ENCODE measurements at places on chromosomes 2 and 18.
A peak's percentile ranks its signal among the peaks of the same experiment; 100 is the strongest.

- peak; percentile 84 for DNase-seq
Observed at GRCh38 chr2:18959952-18960717, 370.8 kb upstream of the NT5C1B start.

- DNase-seq: peak; percentile 53
Observed at GRCh38 chr2:166068981-166069380, 58.8 kb downstream of the SCN1A start.

GRCh38 chr2:24565537-24565936, 74.5 kb downstream of the NCOA1 start:
- no peak for DNase-seq

DNA sequence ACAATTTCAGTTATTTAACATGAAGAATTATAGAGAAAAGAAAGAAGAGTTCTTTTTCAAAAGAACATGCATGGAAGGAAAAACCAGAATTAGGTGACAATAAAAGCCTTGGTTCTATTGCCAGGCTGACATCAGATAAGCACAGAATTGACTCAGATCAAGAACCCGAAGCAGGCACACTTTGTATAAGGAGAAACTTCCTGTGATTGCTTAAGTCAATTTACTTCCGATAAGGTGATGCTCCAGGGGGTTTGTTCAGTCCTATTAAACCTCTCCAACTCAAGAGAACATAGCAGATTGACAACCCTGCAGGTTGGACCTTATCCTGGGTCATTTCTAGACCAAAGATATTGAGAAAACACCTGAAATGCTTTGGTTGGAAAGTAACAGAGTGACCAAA, 31.4 kb downstream of the GAREM1 start:
- no peak for DNase-seq

GRCh38 chr2:163753726-163754125, 17.9 kb upstream of the FIGN start:
- DNase-seq: no peak

- no peak for DNase-seq
Observed at GRCh38 chr18:59971871-59972428, 72.2 kb downstream of the PMAIP1 start.

- peak; percentile 64 for DNase-seq
Observed at GRCh38 chr2:97911206-97911921, 84.4 kb downstream of the TMEM131 start.

- DNase-seq: no peak
Observed at GRCh38 chr2:193377789-193378188, 1183.1 kb upstream of the TMEFF2 start.

- no peak for DNase-seq
Observed at GRCh38 chr2:47007223-47007825, 91.7 kb upstream of the MCFD2 start.

DNA sequence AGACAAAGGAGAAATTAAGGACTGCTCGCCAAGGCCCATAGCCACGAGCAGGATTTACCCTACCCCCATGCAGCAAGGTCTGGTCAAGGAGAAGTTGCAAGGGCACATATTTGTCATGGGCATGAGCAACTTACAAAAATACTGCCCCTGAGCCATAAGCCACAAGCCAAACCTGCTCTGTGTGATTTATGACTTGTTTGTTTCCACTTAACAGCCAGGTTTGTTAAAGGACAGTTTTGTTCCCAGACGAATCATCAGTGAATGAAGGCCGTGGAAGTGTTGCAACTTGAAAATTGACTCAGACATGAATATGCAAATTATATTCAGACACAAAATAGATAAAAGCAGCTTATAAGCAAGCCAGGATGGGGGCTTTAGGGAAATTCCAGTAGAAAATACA, 31.3 kb upstream of the EVA1A start:
- DNase-seq: peak; percentile 80

GRCh38 chr2:160870729-160871465, 289.3 kb upstream of the TANK start:
- DNase-seq: peak; percentile 71

DNA sequence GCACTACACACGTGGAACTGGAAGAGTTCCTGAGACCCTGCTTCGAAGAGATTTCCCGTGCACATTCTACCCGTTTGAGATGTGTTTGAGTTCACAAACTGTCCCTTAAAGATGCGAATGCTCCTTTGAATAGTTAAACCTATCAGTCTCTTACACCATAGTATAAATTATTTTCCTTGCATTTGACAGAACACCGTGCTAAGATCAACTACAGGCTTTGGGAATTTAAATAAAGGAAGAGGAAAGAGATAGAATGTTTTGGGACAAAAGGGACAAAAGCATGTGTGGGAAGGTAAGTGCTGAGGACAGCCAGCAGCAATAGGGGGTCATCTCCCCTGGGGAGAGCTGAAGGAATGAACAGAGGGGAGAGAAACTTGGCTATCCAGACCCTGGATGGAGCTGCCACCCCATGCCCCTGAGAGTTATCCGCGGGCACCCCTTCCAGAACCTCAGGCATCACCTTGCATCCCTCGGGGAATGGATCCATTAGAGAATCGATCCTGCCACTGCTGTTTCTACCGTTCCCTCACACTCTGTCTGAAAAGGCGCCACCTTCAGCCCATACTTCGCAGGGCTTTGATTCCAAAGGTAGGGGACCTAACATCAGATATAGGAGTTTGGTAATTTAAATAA, 888 bp upstream of the ADCY3 start:
- DNase-seq: no peak

- DNase-seq: no peak
Observed at GRCh38 chr2:181241797-181242196, 215.4 kb upstream of the ITGA4 start.

DNA sequence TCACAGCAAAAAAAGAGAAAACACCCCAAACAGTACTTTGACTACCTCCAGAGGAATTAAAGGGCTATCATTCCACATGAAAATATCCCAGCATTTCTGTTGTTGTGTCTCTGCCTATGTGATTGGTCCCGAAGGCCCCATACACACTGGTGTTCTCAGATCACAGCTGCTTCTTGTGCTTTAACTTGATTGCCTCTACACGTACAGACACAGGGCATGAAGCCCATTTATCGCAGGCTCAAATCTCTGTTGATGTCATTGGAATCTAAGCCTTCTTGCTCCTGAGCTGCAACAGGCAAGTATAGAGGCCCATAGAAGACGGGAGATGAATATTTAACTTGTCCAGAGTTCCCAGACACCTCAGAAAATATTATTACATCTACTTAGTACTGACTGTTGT, 405.2 kb downstream of the NCKAP5 start:
- no peak for DNase-seq

DNA sequence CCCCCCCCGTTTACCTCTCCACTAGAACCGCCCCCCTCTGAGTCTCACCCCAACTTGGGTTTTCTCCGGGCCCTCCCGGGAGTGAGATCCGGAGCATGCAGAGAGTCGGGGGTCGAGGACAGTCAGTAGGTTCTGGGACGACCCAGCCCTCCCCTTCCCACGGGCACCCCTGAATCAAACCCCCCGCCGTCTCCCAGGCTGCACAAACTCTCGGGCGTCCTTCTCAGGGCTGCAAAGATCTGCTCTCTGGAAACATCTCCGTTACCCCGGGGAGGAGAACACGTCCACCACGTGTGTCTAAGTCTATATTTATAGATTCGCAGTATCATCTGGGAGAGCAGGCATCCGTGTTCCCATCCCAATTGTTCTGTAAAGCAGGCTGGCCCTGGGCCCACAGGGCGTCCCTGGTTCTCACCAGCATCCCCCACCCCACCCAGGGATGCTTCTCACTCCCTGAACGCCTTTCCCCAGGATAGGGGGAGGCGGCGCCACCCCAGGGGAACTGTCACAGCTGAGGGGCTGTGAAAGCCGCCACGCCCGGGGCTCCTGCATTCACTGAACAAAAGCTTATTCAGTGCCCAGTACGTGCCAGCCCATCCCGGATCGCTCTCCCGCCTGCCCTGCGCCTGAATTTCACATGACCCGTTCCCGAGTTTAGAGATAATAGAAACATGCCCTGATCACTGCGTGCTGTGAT, 765 bp upstream of the DIPK1C start:
- no peak for DNase-seq

GRCh38 chr2:206707164-206707701, 11.0 kb downstream of the DYTN start:
- no peak for DNase-seq

DNA sequence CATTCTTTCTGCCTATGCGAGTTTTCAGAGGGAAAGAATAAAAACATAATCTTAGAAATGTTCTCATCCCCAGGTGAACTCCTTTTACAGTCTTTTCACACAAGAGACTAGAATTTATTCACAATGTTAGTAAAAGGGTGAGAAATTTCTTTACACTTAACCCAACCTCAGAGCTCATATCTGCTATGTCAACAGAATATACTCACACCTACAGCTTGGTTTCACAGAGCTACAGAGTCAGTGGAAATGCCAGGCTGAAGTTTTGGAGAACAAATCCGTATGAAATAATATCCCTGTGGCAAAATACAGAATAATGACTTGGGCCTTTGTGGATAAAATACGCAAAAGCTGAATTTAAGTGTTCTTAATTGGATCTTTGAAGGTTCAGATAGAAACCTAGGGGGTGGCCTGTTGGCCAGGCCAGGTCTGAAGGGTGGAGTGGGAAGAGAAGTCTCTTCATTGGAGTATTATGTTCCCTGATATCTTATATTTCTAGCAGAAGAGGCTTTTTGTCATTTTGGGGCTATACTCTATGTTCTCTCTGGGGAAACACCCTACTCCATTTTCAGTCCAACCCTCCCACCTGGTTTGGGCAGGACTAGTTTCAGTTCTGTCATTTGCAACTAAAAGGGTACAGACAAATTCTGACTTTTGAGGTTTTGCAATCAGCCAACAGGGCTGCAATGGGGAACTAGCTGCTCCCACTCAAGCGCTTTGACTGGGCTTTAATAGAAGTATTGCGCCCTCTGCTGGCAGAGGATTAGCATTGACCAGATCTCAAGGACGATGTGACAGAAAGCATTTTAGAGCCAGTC, 25.7 kb downstream of the FBXO48 start:
- DNase-seq: peak; percentile 92

DNA sequence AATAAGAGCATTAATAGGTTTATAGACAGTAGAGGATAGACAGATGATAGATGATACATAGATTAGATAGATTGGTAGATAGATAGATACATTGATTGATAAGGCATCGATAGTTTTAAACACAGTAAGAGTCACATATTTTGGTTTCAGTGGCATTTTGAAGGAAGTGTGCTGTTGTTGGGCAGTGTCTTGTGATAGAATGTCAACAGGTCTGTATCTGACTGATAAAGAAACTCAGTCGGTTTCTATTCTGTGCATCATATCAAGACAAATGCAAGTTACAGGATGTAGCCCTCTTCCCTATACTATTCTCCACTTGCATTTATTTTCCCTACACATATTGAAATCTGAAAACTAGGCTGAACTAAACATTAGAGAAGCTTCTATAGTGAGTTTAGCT, 1229.0 kb upstream of the ZEB2 start:
- DNase-seq: no peak

DNA sequence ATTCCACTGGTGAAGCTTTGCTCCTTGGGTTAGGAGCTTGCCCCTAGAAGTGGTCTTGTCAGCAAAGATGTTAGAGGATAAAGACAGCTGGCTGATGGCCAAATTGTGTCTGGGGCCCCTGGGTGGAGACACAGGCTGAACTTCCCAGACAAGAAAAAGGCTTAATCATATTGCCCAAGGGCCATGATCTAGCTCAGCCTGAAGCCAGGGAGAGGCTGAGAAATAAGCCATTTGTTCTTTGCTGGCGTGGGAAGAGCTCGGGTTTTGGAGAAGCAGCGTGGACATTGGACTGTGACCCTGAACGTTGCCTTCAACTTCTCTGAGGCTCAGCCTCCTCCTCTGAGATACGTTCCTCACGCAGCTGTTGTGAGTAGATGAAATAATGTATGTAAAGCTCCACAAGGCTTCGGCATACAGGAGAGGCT, 153.0 kb downstream of the ZFP36L2 start:
- DNase-seq: peak; percentile 74

DNA sequence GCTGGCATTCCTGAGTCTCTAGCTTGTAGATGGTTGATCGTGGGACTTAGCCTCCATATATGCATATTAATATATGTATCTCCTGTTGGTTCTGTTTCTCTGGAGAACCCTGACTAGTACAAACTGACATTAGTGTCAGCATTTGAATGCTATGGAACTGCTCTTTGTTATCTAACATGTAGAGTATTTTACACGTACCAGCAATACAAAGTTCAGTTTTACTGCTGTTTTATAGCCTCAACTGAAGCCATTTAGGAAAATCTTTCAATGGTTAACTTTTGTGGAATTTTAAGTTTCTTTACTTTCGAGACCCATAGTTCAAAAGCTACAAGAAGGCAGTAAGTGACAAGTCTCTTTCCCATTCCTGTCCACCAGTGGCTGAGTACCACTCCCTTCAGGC, 418.4 kb downstream of the NUP35 start:
- no peak for DNase-seq

DNA sequence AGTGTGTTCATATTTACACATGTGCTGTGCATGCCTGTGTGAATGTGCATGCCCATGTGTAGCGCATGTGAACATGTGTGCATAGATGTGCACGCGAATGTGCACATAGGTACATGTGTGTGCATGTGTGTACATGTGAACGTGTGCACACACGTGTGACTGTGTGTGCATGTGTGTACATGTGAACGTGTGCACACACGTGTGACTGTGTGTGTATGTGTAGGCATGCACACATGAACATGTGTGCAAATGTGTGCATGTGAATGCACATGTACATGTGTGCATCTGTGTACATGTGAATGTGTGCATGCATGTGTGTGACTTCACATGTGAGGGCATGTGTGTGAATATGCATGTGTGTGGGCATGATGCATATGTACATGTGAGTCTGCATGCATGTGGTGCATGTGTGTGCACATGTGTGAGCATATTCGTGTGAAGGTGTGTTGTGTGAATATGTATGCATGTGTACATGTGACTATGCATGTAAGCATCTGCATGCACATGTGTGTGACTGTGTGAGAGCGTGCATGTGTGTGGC, 122.4 kb downstream of the PTGR3 start:
- DNase-seq: no peak

DNA sequence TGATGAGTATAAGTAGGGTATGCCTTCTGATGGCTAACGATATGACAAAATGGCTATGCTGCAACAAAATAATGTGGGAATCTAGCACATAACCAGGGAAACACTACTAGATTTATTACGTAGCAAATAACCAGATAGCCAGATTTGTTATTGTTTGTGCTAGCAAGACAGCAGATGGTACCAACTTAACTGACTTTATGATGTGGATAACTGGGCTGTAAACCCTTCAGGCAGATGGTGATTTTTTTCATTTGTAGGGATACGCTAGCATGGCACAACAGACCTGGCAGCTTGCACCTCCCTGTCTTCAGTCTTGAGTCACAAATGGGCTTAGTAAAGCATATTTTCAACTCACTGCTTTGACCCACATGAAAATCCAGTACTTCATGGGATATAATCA, 48.7 kb downstream of the PRELID3A start:
- no peak for DNase-seq

- peak; percentile 23 for DNase-seq
Observed at GRCh38 chr2:53632714-53633113, 134.9 kb upstream of the CHAC2 start.

GRCh38 chr2:85785027-85785822, 31.4 kb downstream of the ATOH8 start:
- peak; percentile 92 for DNase-seq

DNA sequence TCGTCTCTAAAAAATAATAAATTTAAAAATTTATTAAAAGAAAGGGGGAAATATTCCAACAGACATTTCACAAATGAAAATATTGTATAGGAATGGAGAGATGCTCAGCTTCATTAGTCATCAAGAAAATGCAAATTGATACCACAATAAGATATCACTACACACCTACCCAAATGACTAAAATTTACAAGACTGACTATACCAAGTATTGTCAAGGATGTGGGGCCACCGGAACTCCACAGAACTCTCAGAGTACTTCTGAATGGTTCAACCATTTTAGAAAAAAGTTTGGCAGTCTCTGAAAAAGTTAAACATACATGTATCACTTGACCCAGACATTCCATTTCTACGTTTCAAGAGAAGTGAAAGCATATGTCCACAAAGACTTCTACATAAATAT, 163.4 kb downstream of the EHBP1 start:
- DNase-seq: no peak
